ENCODE measurements at places on chromosomes 6 and 20.

DNA sequence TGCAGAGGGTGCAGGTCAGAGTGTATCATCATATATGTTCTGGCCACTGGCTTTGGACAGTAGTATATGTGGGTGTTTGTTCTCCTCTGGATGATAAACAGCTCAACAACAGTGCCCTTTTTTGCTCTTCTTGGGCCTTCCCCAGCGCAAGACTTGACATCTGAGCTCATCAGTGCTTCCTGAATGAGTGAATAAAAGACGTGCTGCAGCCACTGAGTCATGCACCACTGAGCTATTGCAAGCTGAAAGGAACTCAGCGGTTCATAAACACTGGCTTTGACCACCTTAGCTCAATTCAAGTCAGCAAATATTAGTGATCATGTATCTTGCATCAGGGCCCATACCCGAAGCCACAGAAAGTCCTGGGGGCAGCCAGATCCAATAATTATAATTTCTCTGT, 105.3 kb upstream of the KCNG1 start:
- DNase-seq, result no peak

- no peak for DNase-seq
Observed at GRCh38 chr6:53230775-53231467, 82.3 kb upstream of the GCM1 start.

DNA sequence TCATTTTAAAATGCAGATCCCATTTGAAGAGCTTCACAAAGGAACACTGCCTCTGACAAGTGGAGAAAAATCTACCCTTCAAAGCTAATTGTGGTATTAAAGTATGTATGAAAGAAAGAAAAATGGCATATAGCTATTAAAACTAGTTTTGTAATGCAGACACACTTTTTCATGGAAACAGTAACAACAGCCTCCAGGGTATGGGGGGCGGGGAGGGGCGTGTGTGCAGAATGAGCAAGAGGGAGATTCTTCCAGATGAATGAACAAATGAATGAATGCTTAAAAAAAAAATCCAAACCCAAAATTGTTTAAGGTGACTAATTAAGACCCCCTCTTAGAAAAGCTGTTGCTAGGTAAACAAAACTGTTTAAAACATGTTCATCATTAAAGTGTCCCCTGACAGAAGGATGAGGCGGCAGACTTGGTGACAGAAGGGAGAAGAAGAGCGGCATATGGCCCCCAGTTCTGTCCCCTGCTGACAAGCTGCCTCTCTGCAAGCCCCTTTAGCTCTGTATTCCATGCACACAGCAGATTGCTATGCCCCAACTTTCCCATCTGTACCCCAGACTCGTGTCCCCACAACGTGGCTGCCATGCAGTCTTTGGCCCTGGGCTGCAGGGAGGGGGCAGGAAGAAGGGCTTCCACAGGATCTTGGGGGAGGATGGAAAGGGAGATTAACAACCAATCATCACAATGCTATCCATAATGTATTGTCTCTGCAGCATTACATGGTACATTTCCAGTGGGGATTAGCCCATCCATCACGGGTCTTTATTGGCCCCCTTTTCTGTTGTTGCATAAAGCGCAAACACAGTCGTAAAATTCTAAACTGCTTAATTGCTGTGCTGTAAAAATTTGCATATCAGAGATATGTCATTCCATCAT, 108.4 kb upstream of the OLIG3 start:
- no peak for DNase-seq

DNA sequence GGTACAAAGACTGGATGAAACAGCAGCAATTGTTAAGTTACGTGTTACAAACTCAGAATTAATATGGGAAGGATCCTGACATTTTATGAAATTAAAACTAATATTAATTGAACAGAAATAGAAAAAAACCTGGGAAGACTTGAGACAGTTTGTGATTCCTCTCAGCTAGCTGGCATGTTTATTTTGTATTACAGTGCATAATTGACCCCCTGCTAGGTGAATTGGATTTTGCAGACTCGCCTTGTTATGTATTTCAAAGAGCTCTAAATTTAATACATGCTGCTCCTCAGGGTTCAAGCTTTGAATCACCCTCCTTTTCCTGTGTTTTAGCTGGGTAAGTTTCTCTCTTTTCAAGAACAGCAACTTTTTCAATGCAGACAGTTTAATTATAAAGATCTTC, 339.4 kb downstream of the PLCB1 start:
- no peak for DNase-seq

DNA sequence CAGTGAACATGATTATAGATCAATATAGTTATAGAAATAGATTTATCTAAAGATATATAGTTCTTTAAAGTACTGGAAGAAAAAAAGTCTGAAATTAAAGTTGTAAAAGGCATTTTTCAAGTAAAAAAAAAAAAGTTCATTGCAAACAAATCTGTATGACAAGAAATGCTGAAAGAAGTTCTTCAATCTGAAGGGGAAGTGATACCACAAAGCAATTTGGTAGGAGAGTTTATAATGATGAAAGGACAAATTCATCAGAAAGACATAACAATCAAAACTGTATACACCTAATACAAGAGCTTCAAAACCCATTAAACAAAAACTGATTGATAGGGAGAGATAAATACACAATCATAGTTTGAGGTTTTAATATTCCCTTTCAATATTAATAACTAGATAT, 14.1 kb downstream of the HUS1B start:
- no peak for DNase-seq

GRCh38 chr6:25921525-25922203, 8.8 kb downstream of the SLC17A2 start:
- no peak for DNase-seq

DNA sequence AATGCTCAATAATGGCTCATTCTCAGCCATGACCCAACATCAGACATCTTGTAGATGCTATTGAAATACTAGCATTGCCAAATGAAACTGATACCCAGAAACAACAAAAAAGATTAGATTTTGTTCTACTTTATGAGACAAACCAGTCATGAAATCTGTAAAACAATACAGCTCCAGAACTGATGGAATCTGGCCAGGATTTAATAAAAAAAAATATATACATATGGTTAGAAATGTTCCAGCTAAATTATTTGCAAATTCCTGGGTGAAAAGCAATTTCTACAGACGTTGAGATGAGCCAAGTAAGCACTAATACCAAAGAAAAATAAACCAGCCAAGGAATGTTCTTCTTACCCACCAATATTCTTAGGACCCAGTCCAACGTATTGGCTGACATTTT, 201.3 kb downstream of the EPHA7 start:
- no peak for DNase-seq

DNA sequence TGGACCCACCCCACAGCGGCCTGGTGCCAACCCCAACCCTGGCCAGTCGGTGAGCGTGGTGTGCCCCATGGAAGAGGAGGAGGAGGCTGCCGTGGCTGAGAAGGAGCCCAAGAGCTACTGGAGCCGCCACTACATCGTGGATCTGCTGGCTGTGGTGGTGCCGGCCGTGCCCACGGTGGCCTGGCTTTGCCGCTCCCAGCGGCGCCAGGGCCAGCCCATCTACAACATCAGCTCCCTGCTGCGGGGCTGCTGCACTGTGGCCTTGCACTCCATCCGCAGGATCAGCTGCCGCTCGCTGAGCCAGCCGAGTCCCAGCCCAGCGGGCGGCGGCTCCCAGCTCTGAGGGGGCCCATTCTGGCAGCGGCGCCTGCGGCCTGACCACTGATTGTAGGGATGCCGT, 23.2 kb downstream of the SDCBP2 start:
- no peak for DNase-seq

DNA sequence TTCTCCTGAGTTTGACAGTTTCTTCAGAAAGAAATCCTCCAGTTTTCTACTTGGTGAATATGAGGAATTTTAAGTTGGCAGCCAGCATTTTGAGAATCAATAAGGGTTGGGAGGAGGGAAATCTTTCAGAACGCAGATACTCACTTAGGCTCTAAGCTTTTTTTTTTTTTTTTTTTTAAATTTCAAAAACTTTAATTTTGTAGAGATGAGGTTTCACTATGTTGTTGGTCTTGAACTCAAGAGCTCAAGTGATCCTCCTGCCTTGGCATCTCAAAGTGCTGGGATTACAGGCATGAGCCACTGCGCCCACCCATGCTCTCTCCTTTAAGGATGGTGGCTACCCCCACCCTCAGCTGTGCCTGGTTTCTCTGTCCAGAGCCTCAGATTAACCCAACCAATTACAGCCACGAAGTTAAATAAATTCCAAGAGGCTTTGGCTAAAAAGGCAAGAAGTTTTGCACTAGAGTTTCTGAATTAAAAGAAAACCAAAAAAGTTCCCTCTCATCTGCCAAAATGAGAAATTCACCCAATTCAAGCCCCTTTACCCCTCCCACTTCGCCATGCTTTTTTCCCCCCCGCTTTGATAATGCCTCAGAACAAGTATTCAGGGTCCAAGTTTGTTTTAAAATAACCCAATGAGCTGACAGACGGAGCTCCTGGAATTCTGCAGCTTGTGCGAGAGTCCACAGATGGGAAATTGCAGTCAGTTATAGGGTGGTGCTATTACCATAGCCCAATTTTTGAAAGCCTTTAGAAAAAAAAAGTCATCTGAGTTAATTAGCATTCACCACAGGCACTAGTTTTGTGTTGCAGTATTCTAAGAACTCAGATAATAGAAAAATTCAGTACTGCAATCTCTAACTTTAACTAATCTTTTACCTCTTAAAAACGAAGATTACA, 94.3 kb upstream of the BEND3 start:
- no peak for DNase-seq

DNA sequence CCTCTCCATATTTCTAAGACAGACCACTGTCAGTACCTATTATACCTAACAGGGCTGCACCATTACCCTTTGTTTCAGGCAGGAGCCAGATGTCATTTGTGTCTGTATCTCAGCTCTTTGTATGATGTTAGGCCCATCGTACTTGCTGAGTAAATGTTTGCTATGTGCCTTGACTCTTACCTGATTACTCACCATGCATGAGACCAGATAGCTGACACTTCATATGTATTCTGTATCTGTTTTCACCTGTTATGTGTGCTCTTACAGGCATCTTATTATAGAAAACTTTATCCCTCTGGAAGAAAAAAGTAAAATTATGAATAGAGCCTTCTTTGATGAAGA, 31.7 kb upstream of the ASXL1 start:
- no peak for DNase-seq

GRCh38 chr6:2378046-2378657, 132.7 kb upstream of the GMDS start:
- DNase-seq, result no peak

- DNase-seq, result no peak
Observed at GRCh38 chr20:4894981-4895381, 106.3 kb downstream of the SLC23A2 start.

DNA sequence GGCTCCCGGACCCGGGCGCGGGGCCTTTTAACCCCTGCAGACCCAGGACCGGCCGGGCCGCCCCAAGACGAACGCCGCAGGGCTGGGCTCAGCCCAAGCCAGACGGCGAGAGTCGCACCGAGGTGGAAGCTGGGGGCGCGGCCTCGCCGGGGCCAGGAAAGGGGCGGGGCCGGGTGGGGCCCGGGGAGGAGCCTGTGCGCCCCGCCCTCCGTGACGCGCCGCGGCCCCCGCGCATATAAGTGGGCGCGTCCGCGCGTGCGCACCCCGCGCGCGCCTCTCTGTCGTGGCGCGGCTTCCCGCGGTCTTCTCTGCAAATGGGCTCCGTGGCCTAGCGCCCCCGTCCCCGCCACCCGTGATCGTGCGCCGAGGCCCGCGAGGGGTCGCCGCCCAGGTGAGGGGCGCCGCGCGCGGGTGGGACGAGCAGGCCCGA, at the start of gene PPDPF:
TSS of gene PPDPF (plus strand) at position 262 of the 430 bp plus-strand sequence. CDS start 544 bp downstream, outside the sequence.
- peak; percentile 58 for DNase-seq

DNA sequence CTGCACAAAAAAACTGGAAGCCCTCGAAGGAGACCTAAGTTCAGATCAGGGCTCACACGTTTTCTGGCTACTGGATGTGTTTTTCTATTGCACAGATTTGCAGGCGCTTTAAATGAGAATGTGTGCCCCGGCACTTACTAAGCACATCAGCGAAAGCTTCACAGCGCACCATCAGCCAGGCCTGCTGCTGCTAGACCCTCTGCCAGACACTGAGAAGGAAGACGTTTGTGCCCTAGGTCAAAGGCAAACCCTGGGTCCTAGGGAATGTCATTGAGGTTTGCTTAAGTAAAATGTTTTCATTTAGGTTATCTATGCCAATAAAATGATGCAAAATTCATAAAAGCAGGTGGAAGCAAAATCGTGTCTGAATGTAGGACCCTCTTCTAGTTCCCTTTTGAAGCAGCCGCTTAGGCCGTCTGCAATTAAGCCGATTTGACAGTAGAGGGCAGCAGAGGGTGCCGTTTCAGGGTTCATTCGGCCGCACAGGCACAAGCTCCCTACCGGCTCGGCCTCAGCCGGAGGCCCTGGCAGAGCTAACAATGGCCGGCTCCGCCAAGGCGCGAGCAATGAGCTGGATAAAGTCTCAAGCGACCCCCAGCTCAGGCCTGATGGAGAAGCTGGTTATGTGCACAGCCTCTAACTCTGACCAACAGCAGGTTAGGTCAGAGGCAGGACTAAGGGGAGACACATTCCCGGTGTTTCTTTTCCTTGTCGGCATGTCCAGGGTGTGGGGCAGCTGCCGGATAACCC, 107.2 kb upstream of the FOXA2 start:
- DNase-seq, result peak; percentile 21
